NCI-H1105 (cell line): ENCODE measurements at places on chromosomes 4 and X.

DNA sequence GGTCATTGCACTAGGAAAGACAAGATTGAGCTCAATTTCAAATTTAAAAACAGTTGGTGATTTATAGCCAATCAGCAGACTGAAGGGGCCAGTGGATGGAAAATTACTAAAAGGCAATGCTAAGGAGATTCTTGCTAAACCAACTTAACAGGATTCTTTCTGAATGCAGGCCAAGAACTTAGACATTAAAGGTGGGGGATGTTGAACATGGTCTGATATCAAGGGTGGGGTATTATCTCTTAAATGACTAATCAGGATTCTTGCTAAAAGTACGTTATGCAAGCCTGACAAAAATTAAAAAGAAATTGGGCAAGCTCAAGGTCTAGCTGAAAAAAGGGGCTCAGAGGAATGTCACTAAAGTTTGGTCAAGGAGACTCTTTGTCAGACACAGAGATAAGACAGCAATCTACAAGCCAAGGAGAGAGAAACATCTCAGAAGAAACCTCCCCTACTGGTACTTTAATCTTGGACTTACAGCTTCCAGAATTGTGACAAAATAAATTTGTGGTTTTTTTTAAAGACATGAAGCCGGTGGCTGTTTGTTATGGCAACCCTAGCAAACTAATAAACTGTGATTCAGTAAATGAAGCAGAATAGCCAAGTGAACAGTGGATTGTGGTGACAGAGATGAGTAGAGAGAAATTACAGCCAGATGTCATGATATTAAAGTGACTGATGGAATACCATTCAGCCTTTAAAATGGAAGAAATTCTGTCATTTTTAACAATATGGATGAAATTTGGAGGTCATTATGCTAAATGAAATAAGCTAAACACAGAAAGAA lies 120.3 kb upstream of the KLHL4 start:
- DNase-seq = no peak

GRCh38 chr4:3730422-3731190 lies 35.6 kb upstream of the ADRA2C start:
- DNase-seq = no peak

DNA sequence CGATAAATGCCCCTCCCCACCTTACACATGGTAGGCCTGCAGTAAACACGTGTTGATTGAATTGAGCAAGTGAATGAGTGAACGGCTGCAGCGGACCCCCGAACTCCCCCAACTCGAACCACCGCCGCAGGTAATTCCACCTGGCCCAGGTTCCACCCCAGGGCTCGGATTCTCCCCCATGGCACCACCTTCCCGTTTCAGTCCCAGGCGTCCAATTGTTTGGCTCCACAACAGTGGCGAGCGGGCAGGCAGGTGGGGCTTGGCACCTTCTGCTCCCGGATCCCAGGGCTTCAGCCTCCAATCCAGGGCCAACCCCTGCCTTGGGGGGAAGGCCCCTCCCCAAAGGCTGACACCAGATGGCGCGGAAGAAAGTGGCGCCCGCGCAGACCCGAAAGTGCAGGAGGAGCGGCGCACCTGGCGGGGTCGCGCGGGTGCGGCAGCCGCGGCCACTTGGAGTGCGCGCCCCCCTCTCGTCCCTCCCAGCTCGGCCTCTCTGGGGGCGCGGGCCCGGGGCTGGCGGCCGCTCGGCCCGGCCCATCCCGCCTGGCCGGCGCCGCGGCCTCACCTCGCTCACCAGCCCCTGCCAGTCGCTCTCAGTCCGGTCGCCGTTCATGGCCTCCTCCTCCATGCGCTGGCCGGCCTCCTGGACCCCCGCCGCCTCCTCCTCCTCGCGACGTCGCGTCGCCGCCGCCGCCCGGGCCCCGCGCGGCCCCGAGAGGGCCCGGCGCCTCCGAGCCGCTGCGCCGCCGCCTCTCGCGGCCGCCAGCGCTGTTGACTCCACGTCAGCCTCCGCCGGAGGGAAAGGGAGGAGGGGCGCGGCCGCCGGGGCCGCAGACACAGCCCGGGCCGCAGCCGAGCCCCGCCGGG lies at the start of gene CCDC149:
CCDC149 (minus strand) TSS at position 791 of the 867 bp plus-strand sequence; CDS start at position 613, 178 bp downstream.
- peak; percentile 72 for DNase-seq

GRCh38 chrX:74814681-74815080 lies 110.6 kb downstream of the NEXMIF start:
- no peak for DNase-seq
